H4 (cell line): ENCODE measurements at places on chromosomes 11 and 22.

- DNase-seq: no peak
These were observed 351.9 kb downstream of the DDX10 start for GRCh38 chr11:109016724-109017123.

DNA sequence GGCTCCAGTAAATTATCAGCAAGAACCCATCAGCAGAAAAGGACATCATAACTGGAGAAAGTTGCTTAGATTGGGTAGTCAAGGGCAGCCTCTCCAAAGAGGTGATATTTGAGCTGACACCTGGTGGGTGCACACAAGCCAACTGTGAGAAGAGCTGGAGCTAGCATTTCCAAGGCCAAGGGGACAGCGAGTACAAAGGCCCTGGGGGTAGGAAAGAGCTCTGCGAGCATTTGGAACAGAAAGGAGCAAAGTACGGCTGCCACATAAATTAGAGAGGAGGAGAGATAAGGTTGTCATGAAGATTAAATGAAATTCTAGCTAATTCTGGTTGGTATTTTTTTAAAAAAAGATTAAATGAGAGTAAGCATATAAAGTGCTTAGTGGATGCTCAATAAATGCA, 21.7 kb upstream of the SMCO4 start:
- no peak for DNase-seq

GRCh38 chr22:35995348-35995747, 33.3 kb downstream of the RBFOX2 start:
- DNase-seq: no peak

DNA sequence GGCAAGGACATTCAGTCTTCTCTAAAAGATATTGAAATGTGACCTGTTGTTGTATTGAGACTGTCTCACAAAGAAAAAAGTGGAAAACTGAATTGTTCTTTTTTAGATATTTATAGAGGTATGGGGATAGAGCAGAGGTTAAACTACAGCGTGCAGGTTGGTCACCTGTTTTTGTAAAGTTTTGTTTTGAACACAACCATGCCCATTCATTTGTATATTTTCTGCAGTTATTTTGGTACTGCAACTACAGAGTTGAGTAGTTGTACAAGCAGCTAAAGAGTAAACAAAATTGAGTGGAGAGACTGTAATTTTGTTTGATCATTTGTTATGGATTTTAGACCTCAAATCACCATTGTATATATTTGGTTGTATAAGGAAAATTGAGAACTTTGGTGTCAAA, 11.3 kb downstream of the EED start:
- DNase-seq: no peak

DNA sequence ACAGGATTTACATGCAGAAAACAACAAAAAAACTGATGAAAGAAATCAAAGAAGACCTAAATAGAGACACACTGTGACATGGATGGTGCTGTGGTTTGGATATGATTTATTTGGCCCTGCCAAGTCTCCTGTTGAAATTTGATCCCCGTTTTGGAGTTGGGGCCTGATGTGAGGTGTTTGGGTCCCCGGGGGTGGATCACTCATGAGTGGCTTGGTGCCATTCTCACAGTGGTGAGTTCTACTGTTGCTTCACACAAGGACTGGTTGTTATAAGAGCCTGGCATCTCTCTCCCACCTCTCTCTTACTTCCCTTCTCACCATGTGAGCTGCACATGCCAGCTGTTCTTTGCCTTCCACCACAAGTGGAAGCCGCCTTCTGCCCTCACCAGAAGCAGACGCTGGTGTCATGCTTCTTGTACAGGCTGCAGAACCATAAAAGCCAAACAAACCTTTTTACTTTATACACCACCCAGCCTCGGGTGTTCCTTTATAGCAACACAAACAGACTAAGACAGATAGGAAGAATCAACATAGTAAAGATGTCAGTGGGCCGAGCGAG, 7.8 kb upstream of the RTL6 start:
- no peak for DNase-seq
